ENCODE measurements at places on chromosomes 6 and 20. TPM values are rescaled to one million over a fixed set of nuclear protein-coding genes. Genes with fewer than 3 reads are reported as not detected.

Gene GUCA1A
- total RNA-seq: not detected

Gene AMD1
- 100 TPM for total RNA-seq

Gene GABBR1
- total RNA-seq: 5.7 TPM

Gene SPEF1
- 0.20 TPM for total RNA-seq

Gene TFAP2B
- total RNA-seq: not detected

Gene REV3L
- 10.1 TPM for total RNA-seq

Gene MDFI
- 2.1 TPM for total RNA-seq

Gene ESR1
- total RNA-seq: 0.35 TPM

Gene GPLD1
- 0.63 TPM for total RNA-seq

Gene IL17A
- total RNA-seq: not detected

Gene VIP
- total RNA-seq: not detected

Gene THEMIS
- total RNA-seq: not detected

Gene SLC17A1
- total RNA-seq: not detected

Gene MROH8
- 0.05 TPM for total RNA-seq

Gene FOXA2
- not detected for total RNA-seq

Gene OSTM1
- 43.0 TPM for total RNA-seq

Gene CNR1
- total RNA-seq: not detected

Gene FAM162B
- 0.32 TPM for total RNA-seq

Gene FAM83C
- not detected for total RNA-seq

Gene EYA4
- 26.0 TPM for total RNA-seq

Gene SMPDL3A
- total RNA-seq: 2.0 TPM

Gene FAXC
- total RNA-seq: 2.0 TPM

Gene RCAN2
- total RNA-seq: not detected

Gene SLC22A3
- 0.07 TPM for total RNA-seq

Gene CALHM6
- 0.45 TPM for total RNA-seq

Gene HLA-DOB
- 0.58 TPM for total RNA-seq

Gene SLC17A2
- total RNA-seq: not detected

Gene NRN1
- total RNA-seq: 7.4 TPM

Gene DDX39B
- total RNA-seq: 493 TPM

Gene CRISP3
- total RNA-seq: not detected

Gene FKBP5
- 5.7 TPM for total RNA-seq

Gene C2
- 0.69 TPM for total RNA-seq

Gene COL21A1
- total RNA-seq: not detected

Gene LRP11
- 54.7 TPM for total RNA-seq

Gene RAET1G
- 1.2 TPM for total RNA-seq

Gene RUNX2
- 0.06 TPM for total RNA-seq

Gene ACTL10
- total RNA-seq: not detected

Gene C20orf141
- total RNA-seq: not detected

Gene PLN
- not detected for total RNA-seq

Gene CLPSL1
- total RNA-seq: not detected

Gene GLP1R
- not detected for total RNA-seq

Gene PPP1R14C
- total RNA-seq: not detected

Gene TREML1
- not detected for total RNA-seq

Gene PAK5
- not detected for total RNA-seq

Gene GSTA2
- not detected for total RNA-seq

Gene LSM14B
- 24.6 TPM for total RNA-seq

Gene SPINT4
- total RNA-seq: not detected

Gene MYT1
- not detected for total RNA-seq

Gene ZSCAN12
- 5.7 TPM for total RNA-seq

Gene SPO11
- not detected for total RNA-seq

Gene SSTR4
- not detected for total RNA-seq

Gene OR2H2
- total RNA-seq: not detected

Gene MACROD2
- total RNA-seq: 1.4 TPM

Gene PDE10A
- 233 TPM for total RNA-seq

All from NCI-H460 (cell line).